Renal cortical epithelial cell (primary cell): ENCODE measurements at places on chromosomes 5 and 9. TPM values are rescaled to one million over a fixed set of nuclear protein-coding genes. Genes with fewer than 3 reads are reported as not detected.

Gene POU4F3
- 0.05 TPM in 1 of 2 replicates, not detected in the other for total RNA-seq

Gene TAF1L
- total RNA-seq = under 0.01 TPM in 1 of 2 replicates, not detected in the other

Gene ENTREP1
- 1.0 and 2.4 TPM in 2 replicates for total RNA-seq

Gene FOXD4
- 0.20 TPM in 1 of 2 replicates, not detected in the other for total RNA-seq

Gene GABRB2
- not detected in 2 replicates for total RNA-seq

Gene GDNF
- total RNA-seq = 0.52 and 0.60 TPM in 2 replicates

Gene SH3GL2
- 0.25 and 1.0 TPM in 2 replicates for total RNA-seq

Gene YIPF5
- total RNA-seq = 120 and 123 TPM in 2 replicates

Gene PTGES
- 3.2 and 42.7 TPM in 2 replicates for total RNA-seq

Gene PDLIM4
- total RNA-seq = 92.0 and 249 TPM in 2 replicates

Gene SOX30
- total RNA-seq = 0.05 and 0.17 TPM in 2 replicates

Gene CD180
- total RNA-seq = not detected in 2 replicates

Gene ARRDC3
- total RNA-seq = 93.9 and 147 TPM in 2 replicates

Gene SH3TC2
- 6.4 and 13.9 TPM in 2 replicates for total RNA-seq

Gene GRXCR2
- total RNA-seq = not detected in 2 replicates

Gene TGFBI
- 468 and 692 TPM in 2 replicates for total RNA-seq

Gene MZB1
- not detected in 2 replicates for total RNA-seq

Gene CDO1
- 0.17 and 0.55 TPM in 2 replicates for total RNA-seq

Gene PLPP7
- total RNA-seq = 8.0 and 9.9 TPM in 2 replicates

Gene SHISAL2B
- 0.20 TPM in 1 of 2 replicates, not detected in the other for total RNA-seq
